Activated T-cell treated with anti-CD3 and anti-CD28 coated beads, Interleukin-2, amount 50 U/mL, for 48 hours (primary cell): ENCODE measurements at places on chromosomes 1 and 21.

DNA sequence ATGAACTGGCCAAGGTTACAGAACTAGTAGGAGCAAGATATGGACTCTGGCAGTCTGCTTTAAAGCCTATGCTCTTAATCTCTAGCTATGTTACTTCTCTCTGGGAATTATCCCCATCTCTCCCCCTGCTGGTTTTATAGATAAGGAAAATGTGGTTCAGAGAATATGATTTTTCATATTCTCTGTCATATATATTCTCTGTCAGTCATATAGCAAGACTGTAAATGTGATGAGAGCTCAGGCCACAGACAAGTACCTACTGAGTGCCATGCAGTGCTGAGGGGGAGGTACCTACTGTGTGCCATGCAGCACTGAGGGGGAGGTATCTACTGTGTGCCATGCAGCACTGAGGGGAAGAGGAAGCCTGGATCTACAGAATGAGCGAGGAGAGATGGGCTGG, 220.3 kb upstream of the FGGY start:
- no peak for DNase-seq

DNA sequence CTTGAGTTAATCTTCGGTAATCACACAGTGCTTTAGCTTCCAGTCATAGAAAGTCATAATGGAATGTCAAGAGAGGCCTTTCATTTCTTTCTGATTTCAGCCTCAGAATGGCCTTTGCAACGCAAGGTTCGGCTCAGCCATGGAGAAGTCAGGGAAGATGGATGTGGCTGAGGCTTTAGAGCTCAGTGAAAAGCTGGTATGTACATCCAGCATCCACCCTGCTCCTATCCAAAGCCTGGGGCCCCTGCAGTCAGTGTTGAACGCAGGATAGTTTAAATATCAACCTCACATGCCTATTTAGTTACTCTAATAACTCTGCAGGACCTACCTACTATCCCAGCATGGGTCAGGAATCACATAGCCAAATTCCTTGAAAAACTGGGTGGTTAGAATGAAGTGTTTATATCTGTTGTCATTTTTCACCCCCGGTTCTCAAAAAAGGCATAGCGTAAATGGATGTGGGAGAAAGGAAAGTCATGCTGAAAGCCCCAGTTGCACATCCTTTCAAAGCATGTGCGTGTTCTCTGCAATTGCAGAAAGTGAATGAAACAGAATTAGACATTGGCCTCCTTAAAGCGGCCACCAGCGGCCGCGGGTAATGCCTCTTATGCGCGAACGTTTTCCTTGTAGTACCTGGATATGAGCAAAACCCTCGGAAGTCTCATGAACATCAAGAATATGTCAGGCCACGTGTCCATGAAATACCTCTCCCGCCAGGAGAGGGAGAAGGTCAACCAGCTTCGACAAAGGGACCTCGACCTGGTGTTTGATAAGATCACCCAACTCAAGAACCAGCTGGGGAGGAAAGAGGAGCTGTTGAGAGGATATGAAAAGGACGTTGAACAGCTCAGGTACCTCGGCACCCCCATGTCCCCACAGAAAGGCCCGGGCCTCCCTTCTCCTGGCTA, 28.8 kb upstream of the EFHD2 start:
- no peak for DNase-seq

- no peak for DNase-seq
These were observed 58.2 kb downstream of the GADD45A start for GRCh38 chr1:67743072-67743725.

DNA sequence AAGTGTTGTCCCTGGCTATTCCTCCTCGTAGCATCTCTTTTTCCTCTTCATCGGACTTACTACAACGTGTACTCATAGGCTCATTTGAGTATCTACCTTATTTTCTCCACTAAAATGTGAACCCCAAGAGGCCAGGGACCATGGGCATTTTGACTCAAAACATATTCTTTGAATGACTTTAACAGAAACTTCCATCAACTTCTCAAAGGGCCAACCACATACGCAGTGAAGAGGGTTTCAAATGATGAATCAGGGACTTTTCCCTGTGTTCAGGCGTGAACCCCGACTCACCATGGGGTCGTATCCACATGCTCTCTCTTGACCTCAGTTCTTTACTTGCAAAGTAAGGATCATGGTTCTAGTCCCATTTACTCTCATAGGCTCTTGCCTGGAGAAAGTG, 20.2 kb upstream of the GPR137B start:
- DNase-seq: peak; percentile 44

GRCh38 chr1:52927212-52928014, at the start of gene SCP2:
Gene SCP2 (plus strand): TSS chr1:52927276. CDS start chr1:52927397, 121 bp downstream.
- peak; percentile 88 for DNase-seq

DNA sequence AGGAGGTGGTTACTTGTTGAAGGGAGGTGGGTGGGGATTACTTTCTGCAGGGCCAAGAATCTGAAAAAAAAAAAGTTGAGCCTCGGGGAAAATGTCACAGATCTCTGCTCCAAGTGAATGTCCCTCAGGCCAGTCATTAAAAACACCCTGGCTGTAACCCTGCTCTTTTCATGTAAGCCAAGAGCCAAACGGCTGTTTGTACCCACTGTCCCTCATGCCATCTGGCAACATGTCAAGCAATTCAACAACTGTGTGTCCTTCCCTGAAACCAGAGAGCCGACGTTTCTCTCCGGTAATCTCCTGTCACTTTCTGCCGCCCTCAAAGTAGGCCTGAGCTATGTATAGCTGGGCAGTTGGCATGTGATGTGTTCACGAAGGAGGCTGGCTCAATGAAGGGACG, 14.7 kb downstream of the CASQ2 start:
- no peak for DNase-seq

- no peak for DNase-seq
These were observed 1.4 kb downstream of the RNF11 start for GRCh38 chr1:51237351-51238033.

DNA sequence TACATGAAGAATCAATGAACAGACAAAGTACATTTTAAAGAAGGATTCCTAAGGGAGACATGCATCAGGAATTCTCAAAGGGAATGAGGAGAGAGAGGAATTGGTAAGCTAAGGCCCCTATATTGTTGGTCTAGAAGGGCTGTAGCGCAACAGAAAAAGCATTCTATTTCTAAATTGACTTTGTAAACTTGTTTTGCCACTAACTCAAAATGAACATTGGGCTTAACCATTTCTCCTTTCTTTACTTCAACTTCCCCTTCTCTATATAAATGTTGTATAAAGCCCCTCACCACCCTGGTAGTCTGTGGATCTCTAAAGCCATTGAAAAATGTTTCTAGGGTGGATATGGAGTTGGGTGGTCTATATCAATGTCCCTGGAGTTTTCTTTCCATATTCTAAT, 20.4 kb upstream of the OR6N2 start:
- DNase-seq: no peak

DNA sequence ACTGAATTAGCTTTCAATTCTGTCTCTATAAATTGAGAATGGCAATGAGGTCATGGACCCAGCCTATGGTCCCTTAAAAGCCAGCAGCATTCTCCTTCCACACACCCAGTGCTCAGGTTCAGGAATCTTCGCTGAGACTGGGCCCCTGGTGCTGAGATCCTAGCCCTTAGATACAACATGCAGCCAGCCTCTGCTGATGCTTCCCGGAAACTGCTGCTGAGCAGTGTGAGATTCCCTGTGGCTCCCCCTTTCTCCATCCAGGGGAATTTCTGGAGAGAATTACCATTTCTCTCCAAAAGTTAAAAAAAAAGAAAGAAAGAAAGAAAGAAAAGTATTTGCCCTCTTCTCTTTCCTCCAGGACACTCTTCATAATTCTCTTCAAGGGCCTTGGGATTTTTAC, 31.7 kb upstream of the RALGPS2 start:
- no peak for DNase-seq

DNA sequence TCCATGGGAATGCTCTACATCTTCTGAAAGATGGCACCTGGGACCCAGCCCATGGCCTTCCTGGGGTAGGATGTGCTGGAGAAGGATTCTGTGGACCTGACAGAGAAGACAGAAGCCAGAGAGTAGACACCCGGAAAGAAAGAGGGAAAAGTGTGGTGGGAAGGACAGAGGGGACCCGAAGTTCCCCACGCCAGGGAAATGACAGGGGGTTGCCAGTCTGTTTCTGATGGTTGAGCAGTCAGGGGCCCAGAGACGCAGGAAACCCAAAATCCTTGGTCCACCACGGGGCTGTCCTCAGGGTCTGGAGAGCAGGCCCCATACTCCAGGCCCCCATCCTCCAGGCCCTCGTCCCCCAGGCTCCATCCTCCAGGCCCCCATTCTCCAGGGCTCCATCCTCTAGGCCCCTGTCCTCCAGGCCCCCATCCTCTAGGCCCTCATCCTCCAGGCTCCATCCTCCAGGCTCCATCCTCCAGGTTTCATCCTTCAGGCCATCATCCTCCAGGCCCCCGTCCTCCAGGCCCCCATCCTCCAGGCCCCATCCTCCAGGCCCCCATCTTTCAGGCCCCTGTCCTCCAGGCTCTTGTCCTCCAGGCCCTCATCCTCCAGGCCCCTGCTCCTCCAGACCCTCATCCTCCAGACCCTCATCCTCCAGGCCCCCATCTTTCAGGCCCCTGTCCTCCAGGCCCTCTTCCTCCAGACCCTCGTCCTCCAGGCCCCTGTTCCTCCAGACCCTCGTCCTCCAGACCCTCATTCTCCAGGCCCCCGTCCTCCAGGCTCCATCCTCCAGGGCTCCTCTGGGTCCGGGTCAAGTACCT, 1.0 kb upstream of the TFF2 start:
- peak; percentile 8 for DNase-seq

- no peak for DNase-seq
These were observed 8.5 kb downstream of the MAP10 start for GRCh38 chr1:232813760-232814159.

DNA sequence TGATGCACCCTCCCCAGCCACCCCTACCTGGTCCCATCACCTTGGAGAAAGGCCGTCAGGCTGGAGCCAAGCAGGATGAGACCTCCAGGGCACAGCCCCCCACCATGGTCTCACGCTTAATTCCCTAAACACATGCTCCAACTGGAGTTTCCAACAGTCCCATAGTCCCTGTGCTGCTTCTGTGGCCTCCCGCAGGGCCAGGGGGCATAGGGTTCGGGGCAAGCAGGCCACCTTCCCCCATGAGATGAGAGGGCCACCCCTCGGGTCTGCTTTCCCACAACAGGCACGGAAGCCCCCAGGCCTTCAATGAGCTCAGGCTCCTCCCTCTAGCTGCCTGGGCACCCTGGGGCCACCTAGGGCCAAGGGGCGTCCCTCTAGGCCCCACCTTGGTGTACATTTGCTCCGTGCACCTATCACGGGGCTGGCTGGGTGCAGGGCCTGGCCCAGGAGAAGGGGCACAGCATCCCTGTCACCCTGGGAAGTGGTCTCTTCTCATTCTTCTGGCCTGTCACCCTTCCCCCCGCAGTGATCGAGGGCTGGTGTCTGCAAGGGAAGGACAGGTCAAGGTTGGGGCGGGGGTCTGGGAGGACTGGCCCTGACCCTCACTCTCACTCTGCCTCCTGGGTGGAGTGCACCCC, 42.4 kb downstream of the TRIM11 start:
- no peak for DNase-seq

- peak; percentile 38 for DNase-seq
These were observed 226.8 kb downstream of the LMX1A start for GRCh38 chr1:165129568-165130164.

GRCh38 chr1:225851805-225852204, 30.4 kb downstream of the TMEM63A start:
- no peak for DNase-seq

DNA sequence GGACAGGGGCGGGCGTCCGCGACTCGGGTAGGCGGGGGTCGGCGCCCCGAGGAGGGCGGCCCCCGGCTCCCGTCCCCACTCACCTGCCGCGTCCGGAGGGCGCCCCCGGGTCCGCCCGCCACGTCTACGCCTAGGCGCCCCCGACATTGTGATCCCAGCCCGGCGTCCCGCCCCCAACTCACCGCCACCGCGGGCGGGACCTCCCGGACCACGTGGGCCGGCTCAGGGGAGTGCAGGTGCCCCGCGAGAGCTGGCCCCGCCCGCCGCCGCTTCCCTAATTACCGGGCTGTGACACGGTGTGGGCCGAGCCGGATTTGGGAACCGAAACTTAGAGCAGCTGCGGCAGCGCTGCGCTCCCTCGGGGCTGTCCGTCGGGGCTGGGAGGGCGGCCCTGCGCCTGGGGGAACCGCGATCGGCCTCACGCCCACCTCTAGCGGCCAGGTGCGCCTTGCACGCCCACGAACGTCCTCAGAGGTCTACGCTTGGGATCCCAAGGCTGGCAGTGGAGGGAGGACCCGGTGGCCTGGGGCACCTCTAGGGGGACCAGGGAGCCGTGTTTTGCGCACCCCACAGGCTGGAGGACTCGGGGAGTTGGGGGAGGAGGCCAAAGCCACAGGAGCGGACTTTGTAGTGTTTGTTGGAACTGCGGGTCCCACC, 521 bp upstream of the NADK start:
- DNase-seq: peak; percentile 81

DNA sequence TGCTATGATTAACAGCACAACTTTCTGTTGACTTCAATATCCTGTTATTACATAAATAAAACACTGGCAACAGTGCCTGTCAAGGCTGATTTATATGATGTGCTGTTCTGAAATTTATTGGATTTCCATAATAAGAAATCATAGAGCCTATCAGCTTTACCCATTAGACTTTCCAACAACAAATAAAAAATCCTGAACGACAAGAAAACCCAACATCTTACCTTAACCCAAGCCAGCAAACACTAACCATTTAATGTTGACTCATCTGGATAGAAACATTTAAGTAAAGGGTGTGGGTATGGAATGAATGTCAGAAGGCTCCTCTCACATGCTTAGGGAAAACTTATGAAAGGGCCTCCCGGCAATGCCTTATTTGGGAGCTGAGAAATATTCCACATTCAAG, 165.1 kb downstream of the SLC45A1 start:
- no peak for DNase-seq

DNA sequence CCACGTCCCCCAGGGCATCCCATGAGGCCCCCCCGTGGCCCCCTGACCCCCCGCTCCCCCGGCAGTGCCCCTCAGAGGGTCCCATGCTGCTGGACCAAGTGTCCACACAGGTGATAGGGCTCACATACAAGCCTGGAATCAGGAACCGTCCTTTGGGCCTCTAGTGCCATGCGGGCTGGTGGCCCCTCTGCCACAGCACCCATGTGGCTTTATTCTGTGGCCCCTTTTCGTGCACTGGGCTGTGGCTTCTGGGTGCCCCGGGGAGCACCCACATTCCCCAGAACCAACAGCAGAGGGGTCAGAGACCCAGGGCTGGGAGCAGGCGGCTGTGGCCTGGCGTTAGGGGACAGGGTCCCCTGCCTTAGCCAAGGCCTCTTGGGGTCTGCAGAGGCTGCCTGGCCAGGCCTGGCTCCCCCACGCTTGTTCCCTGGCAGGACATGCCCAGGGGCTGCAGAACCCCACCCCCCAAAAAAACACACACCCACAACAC, 31.7 kb downstream of the SLC19A1 start:
- no peak for DNase-seq

- DNase-seq: no peak
These were observed 118.7 kb downstream of the CASZ1 start for GRCh38 chr1:10677491-10678391.

- DNase-seq: no peak
These were observed 59.5 kb downstream of the NAV1 start for GRCh38 chr1:201598396-201598795.

DNA sequence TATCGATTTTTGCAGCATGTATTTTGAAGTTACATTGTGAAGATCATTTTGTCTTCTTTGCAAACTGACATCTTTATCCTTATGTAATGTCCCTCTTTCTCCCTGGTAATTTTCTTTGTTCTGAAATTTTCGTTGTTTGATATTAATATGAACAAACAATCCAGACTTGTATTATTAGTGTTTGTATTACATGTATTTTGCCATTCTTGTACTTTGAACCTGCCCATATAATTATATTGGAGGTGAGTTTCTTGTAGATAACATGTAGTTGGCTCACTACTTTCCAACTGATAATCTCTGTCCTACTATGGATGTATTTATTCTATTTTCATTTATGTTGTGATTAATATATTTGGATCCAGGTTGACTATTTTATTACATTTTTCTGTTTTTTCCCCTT, 27.1 kb downstream of the OBSCN start:
- no peak for DNase-seq
